Cardiac muscle cell (in vitro differentiated cells and primary cell): ENCODE measurements at places on chromosomes 12 and 14. TPM values are rescaled to one million over a fixed set of nuclear protein-coding genes. Genes with fewer than 3 reads are reported as not detected.
A peak's percentile ranks its signal among the peaks of the same experiment; 100 is the strongest.

DNA sequence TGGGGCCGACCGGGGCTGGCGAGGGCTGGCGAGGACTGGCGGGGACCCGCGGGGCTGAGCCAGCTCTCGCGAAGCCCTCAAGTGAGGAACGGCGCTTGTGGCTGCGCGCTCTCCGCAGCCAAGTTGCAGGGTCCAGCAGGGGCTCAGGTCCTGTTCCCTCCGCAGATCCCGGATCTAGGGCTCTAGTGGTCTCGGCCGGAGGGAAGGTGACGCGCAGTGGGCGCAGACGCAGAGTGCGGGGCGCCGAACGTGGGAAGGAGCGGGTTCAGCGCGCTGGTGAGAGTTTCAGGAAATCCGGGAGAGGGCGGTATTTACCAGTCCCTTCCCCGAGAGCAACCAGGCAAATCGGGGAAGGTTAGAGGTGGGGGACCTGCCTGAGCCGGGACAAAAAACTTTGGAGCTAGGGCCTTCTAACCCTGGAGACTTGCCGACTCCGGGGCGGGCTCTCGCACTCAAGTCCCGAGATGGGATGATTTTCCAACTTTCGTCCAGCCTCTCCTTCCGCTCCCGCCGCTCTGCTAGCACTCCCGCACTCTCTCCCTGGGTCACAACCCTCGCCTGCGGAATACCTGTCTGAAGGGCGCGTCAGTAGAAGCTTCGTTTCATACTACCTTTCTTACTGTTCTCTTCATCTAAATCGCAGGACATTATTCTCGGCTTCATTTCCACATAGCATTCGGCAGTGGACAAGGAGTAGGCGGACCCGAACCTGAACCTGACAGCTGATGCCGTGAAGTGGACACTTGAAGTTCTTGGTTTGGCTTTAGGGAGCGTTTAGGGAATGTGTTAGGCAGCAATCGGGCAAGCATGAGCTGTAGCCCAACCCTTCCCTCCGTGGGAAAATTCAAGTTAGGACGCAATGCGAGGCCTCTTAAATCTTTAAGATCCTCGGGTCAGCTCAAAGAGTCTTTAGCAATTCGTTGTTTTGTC, 13.6 kb upstream of the PAX9 start:
- peak overlapping the region; percentile 42 for H3K4me3 ChIP-seq
- no peaks in the 10 kb centered on the region for H3K36me3 ChIP-seq
- peak; percentile 77 for DNase-seq

GRCh38 chr12:47272412-47273190, 192.8 kb upstream of the AMIGO2 start:
- no peak overlapping the region for H3K27ac ChIP-seq
- no peak overlapping the region for H3K4me3 ChIP-seq
- H3K27me3 ChIP-seq = no peaks in the 10 kb centered on the region
- no peaks in the 10 kb centered on the region for H3K36me3 ChIP-seq
- no peak for DNase-seq

DNA sequence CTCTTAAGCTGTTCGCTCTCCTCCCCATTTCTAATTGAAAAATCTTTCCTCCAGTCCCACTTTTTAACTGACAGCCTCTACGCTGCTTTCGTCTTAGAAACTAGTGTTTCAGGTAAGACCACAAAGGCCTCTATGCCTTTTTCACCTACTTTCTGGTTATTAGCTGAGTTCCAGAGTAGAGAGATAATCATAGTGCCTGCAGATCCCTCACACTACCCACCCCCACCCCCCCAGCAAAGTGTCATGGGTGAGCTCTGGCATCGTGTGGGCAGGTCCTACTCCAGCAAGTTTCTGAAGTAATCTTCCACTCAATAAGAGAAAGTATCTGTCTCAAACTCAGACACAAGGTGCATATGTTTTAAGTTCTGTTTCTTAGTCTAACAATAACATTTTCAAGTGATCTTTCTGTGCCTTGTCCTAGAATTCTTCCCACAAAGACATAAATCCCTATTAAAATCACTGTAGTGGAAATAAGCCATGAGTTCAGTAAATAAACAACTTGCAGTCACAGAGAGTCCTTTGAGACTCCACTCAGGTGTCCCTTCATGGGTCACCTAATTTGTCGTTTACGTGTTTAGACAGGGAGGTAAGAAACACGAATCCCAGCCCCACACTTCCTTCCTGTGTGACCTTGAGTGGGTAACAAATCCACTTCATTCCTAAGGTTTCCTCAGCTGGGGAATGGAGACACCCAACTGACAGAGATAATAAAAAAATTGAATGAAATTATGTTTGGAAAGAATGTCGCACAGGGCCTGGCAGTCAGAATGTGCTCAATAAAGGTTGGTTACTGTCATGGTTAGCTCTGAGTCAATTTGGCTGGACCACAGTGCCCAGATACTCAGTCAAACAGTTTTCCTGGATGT, 228.9 kb upstream of the CAND1 start:
- no peak overlapping the region for H3K27ac ChIP-seq
- DNase-seq = no peak
- H3K36me3 ChIP-seq = no peaks in the 10 kb centered on the region
- H3K27me3 ChIP-seq = no peaks in the 10 kb centered on the region

DNA sequence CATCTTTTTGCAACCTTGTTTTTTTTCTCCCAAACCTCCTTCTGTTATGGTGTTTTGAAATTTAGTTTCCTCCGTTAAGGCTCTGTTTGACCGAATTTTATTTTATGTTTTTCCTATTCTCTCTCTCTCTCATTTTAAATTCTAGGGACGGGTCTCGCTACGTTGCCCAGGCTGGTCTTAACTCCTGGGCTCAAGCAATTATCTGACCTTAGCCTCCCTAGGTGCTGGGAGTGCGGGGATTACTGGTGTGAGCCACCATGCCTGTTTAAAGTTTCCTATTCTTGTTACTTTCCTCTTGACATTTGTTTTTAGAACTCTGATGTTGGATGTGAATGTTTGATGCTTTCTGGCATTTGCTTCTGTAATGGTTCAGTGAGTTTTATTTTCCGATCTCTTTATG, 1.0 kb downstream of the ZC3H14 start:
- peaks cover 15% of the 10 kb centered on the region for H3K36me3 ChIP-seq
- no peak for DNase-seq
- H3K4me1 ChIP-seq = no peaks in the 10 kb centered on the region
- H3K27me3 ChIP-seq = no peaks in the 10 kb centered on the region

Gene TMEM229B
- total RNA-seq = 0.09 and 0.42 TPM in 2 replicates

GRCh38 chr12:53288322-53288721, 7.0 kb upstream of the PFDN5 start:
- no peak overlapping the region for H3K27ac ChIP-seq
- no peaks in the 10 kb centered on the region for H3K36me3 ChIP-seq
- H3K27me3 ChIP-seq = no peaks in the 10 kb centered on the region
- DNase-seq = no peak

- H3K27ac ChIP-seq = no peak overlapping the region
- H3K4me1 ChIP-seq = no peaks in the 10 kb centered on the region
- no peaks in the 10 kb centered on the region for H3K27me3 ChIP-seq
- DNase-seq = peak; percentile 72
- no peak overlapping the region for H3K4me3 ChIP-seq
Measured at GRCh38 chr14:99628887-99629618, 15.9 kb upstream of the HHIPL1 start.
